ENCODE measurements at places on chromosomes 1 and 21.
A peak's percentile ranks its signal among the peaks of the same experiment; 100 is the strongest.

DNA sequence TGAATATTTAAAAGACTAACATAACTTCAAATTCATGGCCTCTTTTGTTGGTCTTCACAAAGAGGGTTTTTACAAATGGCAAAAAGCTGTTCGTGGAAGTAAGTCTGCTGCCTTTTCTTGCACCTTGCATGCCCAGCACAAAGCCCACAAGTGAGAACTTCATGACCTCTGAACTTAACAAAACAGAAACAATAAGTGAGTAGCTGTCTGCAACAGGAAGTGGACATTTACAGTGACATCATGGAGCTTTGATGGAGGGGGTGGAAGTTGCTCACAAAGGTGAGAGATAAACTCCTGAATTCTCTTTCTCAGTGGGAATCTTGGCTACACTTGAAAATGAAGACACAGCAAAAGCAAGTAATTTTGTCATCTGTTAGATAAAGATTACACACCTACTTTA, 303.3 kb upstream of the DEPDC1 start:
- DNase-seq = no peak

GRCh38 chr1:209416039-209416438, 167.5 kb upstream of the CAMK1G start:
- DNase-seq = peak; percentile 28

DNA sequence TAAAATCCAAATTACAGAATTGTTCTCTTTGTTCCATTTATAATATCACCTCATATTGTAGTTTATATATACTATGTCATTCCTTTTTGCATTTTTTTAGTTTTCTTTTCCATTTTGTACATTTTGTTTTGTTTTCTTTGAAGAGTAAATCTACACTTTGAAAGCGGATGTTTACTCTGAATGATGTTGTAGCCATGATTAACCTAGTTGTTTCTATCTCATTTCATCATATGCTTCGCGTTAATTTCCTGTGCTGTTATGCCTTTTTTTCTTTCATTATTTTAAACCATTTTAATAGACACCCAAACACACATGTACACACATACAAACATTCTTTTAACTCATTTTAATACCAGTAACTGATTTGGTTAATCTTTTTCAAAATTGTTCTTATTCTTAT, 5.3 kb downstream of the OR2T6 start:
- DNase-seq = no peak

DNA sequence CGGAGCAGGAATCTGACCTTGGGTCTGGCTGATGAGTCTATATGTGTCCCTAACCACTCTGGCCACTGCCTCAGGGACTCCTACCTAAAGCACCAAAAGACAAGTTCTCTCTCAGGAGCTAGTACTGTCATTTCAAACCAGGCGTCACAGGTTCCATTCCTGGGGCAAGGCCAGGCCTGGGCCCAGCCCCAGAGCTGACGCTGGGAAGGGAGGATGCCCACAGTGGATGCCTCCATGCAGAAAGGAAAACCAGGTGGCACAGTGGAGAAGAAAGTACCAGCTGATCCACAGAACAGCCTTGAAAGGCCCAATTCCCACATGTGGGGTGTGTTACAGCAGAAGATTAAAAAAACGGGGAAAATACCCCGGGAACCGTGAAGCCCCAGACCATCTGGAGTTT, 77.4 kb downstream of the DMRTB1 start:
- DNase-seq = no peak

GRCh38 chr21:25369524-25370300, 237.6 kb downstream of the MRPL39 start:
- DNase-seq = no peak

DNA sequence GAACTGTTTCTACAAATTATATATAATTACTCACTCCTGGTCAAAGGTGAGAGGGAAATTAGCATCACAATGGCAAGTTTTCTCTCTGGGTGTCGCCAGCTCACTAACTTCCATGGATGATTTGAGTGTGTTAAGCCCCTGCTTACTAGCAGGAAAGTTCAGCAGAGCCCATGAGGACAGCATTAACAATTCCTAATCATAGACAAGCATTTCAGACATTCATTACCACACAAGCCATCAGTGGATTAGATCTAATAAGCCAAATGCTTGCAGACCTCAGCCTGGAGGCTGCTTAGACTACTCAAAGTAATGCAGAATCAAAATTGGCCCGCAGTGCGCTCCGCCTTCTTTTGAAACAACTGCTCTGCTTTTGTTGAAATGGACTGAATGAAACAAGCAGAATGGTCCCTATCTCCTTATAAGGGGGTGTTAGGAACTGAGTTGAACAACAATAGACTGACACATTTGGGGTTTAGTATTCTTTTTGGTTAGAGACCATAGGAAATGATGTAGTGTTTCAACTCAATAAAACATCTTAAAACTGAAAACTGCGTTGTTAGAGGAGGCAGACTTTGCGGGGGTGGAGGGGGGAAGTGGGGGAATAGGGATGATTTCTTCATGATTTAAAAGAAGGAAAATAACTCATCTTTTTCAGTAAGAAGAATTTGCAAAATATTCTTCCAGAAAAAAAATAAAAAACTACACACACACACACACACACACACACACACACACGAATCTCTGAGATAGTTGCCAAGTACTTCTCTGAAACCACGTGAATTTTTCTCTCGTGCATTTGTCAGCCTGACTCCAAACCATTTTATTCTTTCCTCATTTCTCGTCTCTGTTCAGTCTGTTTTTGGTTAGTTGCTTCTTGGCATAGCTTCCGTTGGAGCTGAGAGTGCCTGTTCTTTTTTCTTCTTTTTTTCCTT, 54.6 kb downstream of the GORAB start:
- DNase-seq = peak; percentile 54

DNA sequence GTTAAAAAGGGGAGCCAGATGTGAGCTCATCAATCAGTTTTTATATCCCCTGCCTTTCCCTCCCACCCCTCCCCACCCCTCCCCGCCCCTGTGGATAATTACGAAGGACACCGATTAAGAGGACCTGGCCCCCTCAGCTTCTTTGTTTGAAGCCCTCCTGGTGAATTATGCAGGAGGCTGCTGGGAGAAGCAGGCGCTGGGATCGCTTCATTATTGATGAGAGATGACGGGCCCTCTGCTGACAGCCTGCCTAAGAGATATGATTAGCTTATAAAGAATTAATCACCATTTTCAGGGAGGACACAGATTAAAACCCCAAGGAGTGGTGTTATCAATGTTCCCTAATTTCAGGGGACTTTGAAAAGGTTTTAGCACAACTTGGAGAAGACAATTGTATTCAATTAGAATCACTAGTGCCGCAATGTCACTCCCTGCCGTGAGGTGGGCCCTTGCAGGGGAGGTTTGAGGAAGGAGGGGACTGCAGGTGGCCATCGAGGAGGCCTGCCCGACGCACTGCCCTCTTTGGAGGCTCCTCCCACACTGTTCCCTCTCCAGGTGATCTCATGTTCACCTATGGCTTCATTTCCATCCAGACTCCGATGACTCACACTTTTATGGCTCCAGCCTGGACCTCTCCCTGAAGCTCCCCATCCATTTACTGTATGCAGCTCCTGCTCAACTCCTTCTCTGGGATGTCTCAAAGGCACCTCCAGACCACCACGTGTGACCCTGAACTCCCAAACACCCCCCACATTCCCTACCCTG, 67.0 kb upstream of the KLHDC7A start:
- no peak for DNase-seq

- DNase-seq = no peak
Measured at GRCh38 chr1:23242414-23242813, 25.1 kb upstream of the HTR1D start.

Measured in WERI-Rb-1 (cell line).